ENCODE measurements at places on chromosomes 5 and 9.

- DNase-seq = no peak
These were observed 174.0 kb downstream of the PLK2 start for GRCh38 chr5:58285900-58286299.

- DNase-seq = peak; percentile 2
These were observed 57.4 kb downstream of the NRG2 start for GRCh38 chr5:139985733-139986132.

DNA sequence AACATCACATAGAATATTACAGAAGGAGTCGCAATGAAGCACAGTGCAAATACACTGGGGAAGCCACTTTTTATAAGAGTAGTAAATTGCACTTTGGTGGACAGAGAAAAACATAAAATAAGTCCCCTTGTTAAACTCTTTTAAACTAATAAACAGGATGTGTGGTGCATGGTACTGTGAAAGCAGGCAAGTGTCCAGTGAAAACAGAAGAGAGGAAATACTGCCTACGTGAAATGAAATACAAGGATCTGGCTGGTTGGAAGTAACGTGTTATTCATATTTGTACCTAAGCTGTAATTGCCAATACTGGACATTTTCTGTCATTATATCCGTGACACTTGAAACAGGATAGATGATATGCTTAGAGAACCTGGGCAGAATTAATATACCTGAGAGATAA, 191.9 kb upstream of the SLC27A6 start:
- DNase-seq = no peak

- no peak for DNase-seq
These were observed 42.8 kb downstream of the SHB start for GRCh38 chr9:38026021-38026809.

DNA sequence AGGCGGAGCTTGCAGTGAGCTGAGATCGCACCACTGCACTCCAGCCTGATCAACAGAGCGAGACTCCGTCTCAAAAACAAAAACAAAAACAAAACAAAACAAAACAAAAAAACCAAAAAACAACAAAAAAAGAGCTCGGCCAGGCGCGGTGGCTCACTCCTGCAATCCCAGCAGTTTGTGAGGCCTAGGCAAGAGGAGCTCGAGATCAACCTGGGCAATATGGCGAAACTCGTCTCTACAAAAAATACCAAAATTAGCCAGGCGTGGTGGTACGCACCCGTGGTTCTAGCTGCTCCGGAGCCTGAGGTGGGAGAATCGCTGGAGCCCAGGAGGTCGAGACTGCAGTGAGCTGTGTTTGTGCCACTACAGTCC, 20.2 kb downstream of the TRIM7 start:
- no peak for DNase-seq

- no peak for DNase-seq
These were observed 11.4 kb downstream of the VCAN start for GRCh38 chr5:83482961-83483360.

GRCh38 chr5:28523888-28524635, 1485.7 kb upstream of the CDH9 start:
- DNase-seq = no peak

GRCh38 chr9:86454701-86455615, 100.7 kb upstream of the TUT7 start:
- DNase-seq = no peak

DNA sequence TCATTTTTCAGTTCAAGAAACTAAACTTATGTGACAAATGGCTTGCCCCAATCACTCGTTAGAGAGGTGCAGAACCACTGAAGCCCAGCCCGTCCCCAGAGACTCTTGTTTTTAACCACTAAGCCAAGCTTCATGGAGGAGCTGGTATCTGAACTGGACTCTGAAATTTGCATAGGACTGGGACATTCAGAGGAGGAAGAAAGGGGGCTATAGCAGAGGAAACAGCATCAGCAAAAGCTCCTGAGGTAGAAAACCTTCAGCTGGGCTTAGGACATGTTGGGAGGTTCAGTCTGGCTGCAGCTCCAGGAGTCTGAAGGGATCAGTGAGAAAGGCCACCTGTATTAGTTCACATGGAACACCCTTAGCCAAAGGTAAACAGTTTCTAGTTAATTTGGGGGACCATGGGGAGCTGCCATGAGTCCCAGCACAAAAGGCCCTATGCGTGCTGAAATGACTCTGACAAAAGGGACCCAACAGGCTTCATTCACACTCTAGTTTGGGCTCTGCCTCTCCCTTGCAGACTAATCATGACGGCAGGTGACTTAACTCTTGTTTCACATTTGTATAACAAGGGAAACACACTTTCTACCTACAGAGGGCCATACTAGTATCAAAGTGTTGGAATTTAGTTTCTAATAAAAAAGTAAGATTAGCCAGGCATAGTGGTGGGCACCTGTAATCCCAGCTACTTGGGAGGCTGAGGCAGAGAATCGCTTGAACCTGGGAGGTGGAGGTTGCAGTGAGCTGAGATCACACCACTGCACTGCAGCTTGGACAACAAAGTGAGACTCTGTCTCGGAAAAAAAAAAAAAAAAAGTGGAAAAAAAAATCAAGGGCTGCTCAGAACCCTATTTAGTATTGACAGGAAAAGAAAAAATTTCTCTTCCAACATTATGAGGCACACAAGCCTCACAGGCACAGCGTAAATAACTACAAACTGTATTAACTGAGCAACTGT, 10.2 kb downstream of the FBXO10 start:
- DNase-seq = no peak

- no peak for DNase-seq
These were observed 35.6 kb downstream of the TPPP start for GRCh38 chr5:657570-657969.

DNA sequence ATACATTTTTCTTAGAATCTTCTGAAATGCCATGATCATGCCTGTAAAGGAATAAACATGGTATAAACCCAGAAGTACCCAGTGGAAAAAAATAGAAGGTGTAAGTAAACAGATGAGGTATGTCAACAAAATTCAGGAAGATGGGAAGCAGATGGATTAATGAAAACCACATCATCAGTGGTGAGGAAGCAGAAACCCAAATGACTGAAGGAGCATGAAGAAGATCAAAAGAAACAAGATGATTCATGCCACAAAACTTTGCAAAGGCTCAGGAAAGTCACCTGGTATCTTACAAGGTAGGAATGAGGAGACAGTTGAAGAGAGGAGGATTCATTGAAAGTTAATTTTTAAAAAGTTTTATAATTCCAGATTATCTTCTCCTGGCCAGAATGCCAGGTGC, 132.8 kb upstream of the PAPPA start:
- DNase-seq = no peak

DNA sequence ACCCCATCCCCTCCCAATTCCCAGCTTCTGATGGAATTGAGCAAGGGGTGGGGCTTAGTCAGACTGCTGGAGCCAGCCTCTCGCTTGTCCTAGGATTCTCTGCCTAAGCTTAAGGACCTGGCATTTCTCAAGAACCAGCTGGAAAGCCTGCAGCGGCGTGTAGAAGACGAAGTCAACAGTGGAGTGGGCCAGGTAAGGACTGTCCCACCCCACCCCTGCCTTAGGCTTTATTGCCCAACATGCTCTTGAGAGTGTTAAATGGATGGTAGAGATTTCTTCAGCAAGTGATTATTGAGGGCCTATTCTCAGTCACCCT, 1.1 kb downstream of the SLC35A4 start:
- no peak for DNase-seq

GRCh38 chr5:19536387-19536786, 451.6 kb downstream of the CDH18 start:
- no peak for DNase-seq

DNA sequence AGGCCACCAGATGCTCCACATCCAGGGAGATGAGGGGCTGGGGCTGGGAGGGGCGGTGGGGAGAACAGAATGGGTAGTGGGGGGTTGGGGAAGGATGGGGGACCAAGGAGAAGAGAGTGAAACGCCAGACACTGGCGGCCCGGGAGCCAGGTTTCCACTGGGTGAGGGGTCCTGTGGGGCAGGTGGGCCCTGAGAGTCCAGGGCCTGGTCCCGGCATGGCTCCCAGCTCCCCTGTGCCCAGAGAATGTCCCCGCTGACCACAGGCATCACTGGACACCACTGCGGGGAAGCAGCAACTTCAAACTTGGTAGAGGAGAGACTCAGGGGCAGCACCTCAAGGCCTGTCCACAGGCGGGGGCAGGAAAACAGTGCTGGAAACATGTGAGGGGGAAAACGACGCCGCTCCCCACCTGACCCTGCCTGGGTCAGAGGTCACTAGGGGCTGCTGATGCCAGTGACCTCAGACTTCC, 13.2 kb downstream of the NINJ1 start:
- no peak for DNase-seq

GRCh38 chr9:115712981-115713380, 440.6 kb upstream of the PAPPA start:
- DNase-seq = no peak

GRCh38 chr9:116361547-116361946, 208.0 kb downstream of the PAPPA start:
- no peak for DNase-seq

DNA sequence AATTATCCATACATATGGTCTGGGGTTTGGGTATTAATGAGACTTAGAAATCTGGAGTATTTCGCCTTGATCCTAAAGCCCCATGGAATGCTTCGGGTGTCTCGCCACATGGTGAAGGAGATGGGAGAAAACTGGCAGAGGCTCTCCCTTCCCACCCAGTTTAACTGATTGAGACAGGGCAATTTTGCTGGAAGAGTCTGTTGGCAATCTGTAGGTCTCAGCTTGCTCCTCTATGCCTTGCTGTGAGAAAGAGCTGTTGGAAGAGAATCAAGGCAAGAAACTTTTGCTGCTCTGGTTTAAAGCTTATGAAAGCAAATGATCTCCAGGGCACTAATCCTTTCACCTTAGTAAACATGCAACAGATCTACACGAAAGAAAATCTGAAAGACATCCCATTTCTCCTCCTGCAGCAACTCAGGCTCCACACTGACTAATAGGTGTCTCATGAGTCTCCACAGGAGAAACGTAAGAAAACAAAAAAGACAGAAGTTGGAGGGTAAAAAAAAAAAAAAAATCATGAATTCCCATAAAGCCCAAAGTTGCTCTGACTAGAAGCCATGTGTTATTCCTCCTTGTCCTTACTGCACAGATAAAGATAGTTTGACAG, 369.9 kb downstream of the EFNA5 start:
- DNase-seq = no peak

DNA sequence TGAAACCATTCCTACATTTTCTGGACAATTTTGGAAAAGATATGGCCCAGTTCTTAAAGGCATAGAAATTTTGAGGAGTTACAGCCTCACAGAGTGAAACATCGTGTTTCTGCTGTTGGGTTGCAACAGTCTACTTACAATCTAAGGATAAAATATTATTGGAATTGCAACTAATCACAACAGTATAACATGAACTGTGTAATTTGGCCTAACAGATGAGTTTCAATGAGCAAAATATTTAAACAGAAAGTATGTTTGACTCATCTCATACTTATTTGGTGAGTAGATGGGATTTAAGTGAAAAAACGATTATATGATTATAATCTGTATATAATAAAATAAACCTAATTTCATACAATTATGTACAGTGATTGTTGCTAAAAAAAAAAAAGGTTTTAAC, 1061.8 kb downstream of the CDH12 start:
- DNase-seq = no peak

DNA sequence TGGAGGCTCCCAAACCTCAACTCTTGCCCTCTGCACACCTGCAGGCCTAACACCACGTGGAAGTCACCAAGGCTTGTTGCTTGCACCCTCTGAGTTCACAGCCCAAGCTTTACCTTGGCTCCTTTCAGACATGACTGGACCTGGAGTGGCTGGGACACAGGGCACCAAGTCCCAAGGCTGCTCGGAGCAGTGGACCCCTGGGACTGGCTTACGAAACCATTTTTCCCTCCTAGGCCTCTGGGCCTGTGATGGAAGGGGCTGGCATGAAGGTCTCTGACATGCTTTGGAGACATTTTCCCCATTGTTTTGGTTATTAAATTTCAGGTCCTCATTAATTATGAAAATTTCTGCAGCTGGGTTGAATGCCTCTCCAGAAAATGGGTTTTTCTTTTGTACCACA, 994.4 kb upstream of the NUDT12 start:
- no peak for DNase-seq

GRCh38 chr5:43033841-43034590, 6.1 kb downstream of the ANXA2R start:
- no peak for DNase-seq

DNA sequence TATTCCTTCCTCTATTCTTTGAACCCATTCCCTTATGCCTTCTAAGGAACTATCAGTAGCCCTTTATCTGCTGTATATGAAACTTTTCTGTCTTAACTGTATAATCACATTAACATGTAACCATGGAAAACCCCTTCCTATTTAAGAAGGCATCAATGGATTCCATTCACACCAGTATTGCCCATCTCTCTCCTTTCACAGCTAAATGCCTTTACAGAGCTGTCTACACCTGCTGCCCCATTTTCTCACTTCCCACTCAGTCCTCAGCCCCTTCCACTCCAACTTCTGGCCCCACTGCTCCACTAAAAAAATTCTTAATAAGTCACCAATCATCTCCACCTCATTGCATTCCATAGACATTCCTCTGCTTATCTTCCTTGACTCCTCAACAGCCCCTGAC, 50.8 kb downstream of the SEC61B start:
- no peak for DNase-seq

DNA sequence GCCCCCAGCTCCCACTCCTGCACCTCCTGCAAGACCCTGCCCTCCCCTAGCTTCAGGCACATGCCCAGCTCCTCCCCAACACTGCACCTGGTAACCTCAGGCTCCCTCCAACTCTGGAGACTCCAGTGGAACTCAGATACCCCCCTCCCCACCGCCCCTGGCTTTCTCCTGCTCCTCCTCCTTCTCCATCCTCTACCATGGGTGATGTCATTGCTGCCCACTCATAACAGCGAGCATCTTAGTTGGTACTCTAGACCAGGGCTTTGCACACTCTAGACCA, 24.7 kb upstream of the CNOT6 start:
- DNase-seq = no peak

- peak; percentile 78 for DNase-seq
These were observed 62.7 kb downstream of the SEMA4D start for GRCh38 chr9:89435071-89435823.

DNA sequence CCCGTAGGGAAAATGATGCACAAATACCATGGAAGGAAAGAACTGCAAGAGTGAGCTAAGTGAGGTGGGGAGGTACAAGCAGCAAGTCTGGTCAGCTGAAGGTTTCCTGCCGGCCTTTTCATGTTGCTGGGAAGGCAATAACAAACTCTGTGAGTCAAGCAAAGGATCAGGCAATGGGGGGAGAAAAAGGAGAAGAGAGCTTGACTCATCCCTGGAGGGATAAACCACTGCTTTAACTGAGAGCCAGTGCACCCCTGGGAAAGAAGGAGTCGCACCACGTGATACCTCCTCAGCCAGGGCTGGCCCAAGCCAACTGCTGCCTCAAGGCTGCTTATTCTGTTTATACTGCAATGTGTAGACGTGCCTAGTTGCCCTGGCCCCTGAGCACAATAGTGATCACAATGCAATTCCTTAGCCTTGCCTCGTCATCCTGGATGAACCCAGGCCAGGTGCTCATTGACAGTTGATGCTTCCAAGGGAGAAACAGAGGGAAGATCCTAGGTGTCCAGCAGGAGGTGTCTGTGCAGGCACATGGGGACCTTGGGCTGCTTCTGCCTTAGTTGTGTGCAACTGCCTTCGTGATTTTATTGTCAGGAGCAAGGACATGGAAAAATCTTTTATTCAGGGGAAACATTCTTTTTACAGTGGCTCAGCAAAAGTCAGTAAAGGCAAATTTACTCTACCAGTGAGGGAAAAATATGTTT, 203.0 kb upstream of the TUT7 start:
- no peak for DNase-seq
